Airway epithelial cell (primary cell): ENCODE measurements at places on chromosomes 16 and 17. TPM values are rescaled to one million over a fixed set of nuclear protein-coding genes. Genes with fewer than 3 reads are reported as not detected.

Gene ACE
- total RNA-seq: 0.14 TPM in 1 of 2 replicates, not detected in the other

Gene TMC7
- total RNA-seq: 1.8 and 3.2 TPM in 2 replicates

Gene PSMB10
- 18.6 and 25.6 TPM in 2 replicates for total RNA-seq

Gene TNFRSF17
- total RNA-seq: not detected in 2 replicates

Gene MPO
- not detected in 2 replicates for total RNA-seq

Gene SRL
- not detected in 2 replicates for total RNA-seq

Gene TP53TG3
- not detected in 2 replicates for total RNA-seq

Gene TM4SF5
- total RNA-seq: not detected in 2 replicates

Gene NPTX1
- total RNA-seq: not detected in 2 replicates

Gene ZNF646
- 11.4 and 13.9 TPM in 2 replicates for total RNA-seq

Gene CCP110
- 3.8 and 7.8 TPM in 2 replicates for total RNA-seq

Gene ZG16
- not detected in 2 replicates for total RNA-seq

Gene DUSP14
- total RNA-seq: 41.1 and 49.0 TPM in 2 replicates

Gene CA5A
- not detected in 2 replicates for total RNA-seq

Gene CEP112
- total RNA-seq: 2.4 and 3.6 TPM in 2 replicates

Gene ACBD4
- 4.1 and 4.8 TPM in 2 replicates for total RNA-seq

Gene KRT40
- total RNA-seq: 0.07 TPM in 1 of 2 replicates, not detected in the other

Gene TMEM238L
- not detected in 2 replicates for total RNA-seq

Gene SLC47A1
- total RNA-seq: 0.99 and 2.9 TPM in 2 replicates

Gene ZNF276
- 8.1 and 15.2 TPM in 2 replicates for total RNA-seq

Gene TCAP
- 0.05 and 0.14 TPM in 2 replicates for total RNA-seq

Gene CLEC10A
- total RNA-seq: not detected in 2 replicates

Gene TEX19
- total RNA-seq: not detected in 2 replicates

Gene SSTR5
- total RNA-seq: not detected in 2 replicates

Gene SLC2A4
- 0.14 and 0.56 TPM in 2 replicates for total RNA-seq

Gene CFAP119
- total RNA-seq: 1.7 and 3.0 TPM in 2 replicates

Gene FAM117A
- 2.8 and 6.1 TPM in 2 replicates for total RNA-seq

Gene SAMD14
- total RNA-seq: 0.21 TPM in 1 of 2 replicates, not detected in the other

Gene MYH13
- total RNA-seq: not detected in 2 replicates

Gene KRTAP4-4
- not detected in 2 replicates for total RNA-seq

Gene ANKRD40CL
- not detected in 2 replicates for total RNA-seq

Gene GPR142
- total RNA-seq: not detected in 2 replicates
